Breast epithelium (tissue), 4 donors: ENCODE measurements at places on chromosomes 4 and X. TPM values are rescaled to one million over a fixed set of nuclear protein-coding genes. Genes with fewer than 3 reads are reported as not detected.

DNA sequence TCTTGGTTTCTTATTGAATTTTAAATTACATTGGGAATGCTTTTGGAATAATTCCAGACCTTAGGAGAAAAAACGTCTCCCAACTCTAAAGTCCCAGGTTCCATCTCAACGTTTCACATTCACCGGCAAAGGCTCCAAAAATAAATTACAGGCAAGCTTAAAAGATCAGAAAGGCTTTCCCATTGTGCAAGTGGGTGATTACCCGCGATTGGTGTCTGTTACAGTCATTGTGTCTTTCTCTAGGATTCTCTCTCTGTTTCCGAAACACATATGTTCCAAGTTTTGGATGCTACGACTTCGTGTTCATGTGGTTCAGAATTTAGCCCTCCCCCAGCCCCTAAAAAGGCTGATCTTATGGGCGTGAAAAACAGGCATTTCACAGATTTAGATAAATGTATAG is 41.8 kb downstream of the PALLD start:
- no peaks in the 10 kb centered on the region for H3K4me1 ChIP-seq
- H3K4me3 ChIP-seq = no peak overlapping the region
- no peaks in the 10 kb centered on the region for H3K36me3 ChIP-seq
- DNase-seq = no peak
- no peak overlapping the region for H3K27ac ChIP-seq

DNA sequence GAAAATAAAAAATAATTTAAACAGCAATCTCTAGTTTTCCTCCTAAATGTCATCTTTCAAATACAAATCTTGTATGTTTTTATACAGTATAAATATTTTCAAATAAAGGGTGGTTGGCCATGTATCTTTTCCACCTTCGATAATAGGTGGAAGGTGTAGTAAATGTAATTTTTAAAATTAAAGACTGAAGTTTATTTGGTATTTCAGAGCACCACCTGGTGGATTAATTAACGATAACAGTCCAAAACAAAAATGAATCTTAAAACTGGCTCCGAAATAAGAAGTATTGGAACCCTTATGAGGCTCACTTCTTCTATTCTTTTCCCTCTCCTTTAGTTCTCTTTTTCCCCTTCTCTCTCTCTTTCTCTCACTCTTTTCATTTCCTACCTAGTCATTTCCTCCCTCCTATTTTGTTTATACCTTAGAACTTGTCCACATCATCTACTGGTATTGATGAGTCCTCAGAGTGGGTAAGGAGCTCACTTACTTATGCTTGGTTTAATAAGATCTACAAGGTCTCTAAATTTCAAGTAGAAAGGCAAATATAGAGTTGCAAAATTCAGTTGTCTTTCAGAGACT is 82.9 kb upstream of the EXOC1L start:
- no peak for DNase-seq
- H3K36me3 ChIP-seq = no peaks in the 10 kb centered on the region
- no peaks in the 10 kb centered on the region for H3K27me3 ChIP-seq
- H3K27ac ChIP-seq = no peak overlapping the region
- no peaks in the 10 kb centered on the region for H3K4me1 ChIP-seq

DNA sequence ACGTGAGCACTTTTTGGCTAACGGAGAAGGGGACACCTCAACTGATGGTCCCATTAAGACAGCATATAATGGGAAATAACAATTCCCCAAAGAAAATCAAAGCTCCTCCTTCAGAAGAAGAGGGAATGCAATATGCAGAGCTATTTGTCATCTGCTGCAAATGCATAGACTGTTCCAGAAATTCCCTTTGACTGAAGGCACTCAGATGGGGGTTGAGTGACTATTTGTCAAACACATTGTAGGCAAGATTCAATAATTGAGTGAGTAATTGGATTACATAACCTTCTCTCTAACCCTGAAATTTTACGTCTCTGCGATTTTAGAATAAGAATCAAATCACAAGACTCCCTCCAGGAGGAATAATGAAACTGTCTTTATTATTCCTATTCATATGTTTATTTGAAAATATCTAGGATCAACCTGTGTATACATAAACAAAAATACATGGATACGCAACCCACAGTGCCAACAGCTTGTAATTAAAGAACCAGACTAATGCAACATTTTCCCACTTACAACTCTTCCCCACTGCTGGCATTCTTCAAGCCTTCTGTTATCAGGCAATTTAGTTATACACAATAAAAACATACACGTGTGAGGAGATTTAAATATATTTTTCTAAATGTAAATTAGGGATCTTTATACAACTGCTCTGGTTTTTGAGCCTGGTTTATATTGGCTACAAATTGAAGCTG is 256.6 kb downstream of the GBA3 start:
- H3K4me3 ChIP-seq = no peak overlapping the region
- no peak overlapping the region for H3K27ac ChIP-seq
- H3K27me3 ChIP-seq = no peaks in the 10 kb centered on the region
- no peaks in the 10 kb centered on the region for H3K4me1 ChIP-seq

- H3K36me3 ChIP-seq = no peaks in the 10 kb centered on the region
- no peak for DNase-seq
- no peaks in the 10 kb centered on the region for H3K27me3 ChIP-seq
- H3K27ac ChIP-seq = no peak overlapping the region
These were observed 301.3 kb downstream of the TEX13C start for GRCh38 chrX:125620715-125621587.

XK gene
- total RNA-seq = under 0.01 TPM

PDCL2 gene
- total RNA-seq = not detected

PRKG2 gene
- 1.2 TPM for total RNA-seq

DNA sequence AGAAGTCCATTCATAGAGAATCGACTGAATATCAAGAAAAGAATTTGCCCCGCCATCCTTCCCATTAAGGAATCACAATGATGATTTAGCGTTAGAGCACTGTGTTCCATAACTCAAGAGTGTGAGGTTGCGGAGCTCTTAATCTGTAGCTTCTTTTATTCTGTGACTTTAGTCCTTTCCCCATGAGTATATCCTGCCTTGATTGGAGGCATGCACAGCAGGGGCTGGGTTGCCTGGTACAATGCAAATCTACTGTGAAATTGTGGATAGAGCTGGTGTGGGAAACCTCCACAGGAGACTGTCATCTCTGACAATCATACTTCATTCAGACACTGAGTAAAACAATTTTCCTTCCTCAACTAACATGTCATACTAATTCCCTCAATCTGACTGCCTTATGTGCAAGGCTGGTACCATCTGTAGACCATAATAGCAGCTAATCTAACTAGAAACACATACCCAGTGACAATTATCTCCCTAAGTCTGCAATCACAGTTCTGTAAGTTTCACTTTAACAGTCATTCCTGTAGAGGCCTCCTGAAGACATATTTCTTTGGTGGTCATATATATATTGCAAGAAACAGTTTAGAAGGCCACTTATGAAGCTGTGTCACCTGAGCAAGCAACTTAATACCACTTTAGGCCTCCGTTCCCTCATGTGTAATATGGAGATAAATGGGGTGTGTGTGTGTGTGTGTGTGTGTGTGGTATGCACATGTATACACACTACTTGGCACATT is 355.2 kb upstream of the FAM241A start:
- no peak overlapping the region for H3K27ac ChIP-seq
- H3K4me1 ChIP-seq = no peaks in the 10 kb centered on the region
- H3K36me3 ChIP-seq = no peaks in the 10 kb centered on the region
- no peak overlapping the region for H3K4me3 ChIP-seq
- no peak for DNase-seq

DNA sequence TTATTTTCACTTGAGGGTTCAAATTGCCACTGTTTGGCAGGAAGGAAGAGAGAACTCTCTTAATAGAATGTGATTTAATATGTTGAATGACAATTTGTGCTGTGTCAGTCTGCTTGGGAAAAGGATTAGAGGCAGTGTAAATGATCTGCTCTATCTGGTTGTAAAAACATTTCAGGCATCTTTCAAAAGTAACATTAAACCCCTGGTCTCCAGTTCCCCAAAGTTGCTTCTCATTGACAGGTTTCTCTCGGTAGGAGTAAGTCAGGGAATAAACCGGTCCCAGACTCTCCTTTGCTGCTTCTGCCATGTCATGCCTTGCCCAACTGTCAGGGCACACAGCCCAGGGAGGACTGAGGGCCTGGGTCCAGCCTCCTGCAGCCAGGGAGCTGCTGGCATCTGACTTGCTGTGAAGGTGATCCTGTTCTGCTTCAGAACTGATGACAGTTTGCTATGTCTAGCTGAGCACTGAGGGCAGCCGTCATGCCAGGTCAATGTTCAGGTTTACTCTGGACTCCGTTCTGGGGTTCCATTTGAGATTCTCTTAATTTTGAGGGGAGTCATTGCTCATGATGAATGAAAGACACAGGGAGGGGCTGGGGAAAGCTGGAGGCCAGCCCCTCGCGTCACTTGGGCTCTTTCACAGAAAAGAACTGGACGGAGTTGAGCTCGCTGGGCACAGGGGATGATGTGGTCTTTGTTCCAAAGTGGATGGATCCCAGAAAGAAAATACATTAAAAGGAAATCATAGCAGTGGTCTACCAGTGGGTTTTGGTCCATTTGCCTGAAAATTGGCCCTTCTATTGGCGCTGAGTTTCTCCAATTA is 312.4 kb downstream of the ARHGAP10 start:
- no peak for DNase-seq
- H3K27me3 ChIP-seq = no peaks in the 10 kb centered on the region
- no peak overlapping the region for H3K27ac ChIP-seq
- H3K36me3 ChIP-seq = no peaks in the 10 kb centered on the region
- no peaks in the 10 kb centered on the region for H3K4me1 ChIP-seq

DNA sequence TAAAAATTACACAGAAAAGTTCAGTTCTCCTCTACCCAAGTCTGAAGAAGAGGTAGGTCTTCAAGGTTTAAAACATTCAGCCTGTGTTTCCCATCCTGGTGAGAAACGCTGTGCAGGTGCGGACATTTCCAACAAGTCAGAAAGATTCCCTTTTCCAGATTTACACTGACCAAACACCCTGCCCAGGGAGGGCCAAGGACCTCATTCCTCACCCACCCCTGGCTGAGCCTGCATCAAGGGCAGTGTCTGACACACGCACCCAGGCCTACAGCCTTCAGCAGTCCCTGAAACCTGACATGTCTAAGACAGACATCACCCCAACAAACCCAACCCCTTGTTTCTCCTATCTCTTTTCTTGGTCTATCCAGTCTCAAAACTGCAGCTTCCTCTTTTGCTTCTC is 105.9 kb downstream of the APBB2 start:
- no peaks in the 10 kb centered on the region for H3K27me3 ChIP-seq
- no peaks in the 10 kb centered on the region for H3K4me1 ChIP-seq
- DNase-seq = no peak
- no peak overlapping the region for H3K4me3 ChIP-seq

DNA sequence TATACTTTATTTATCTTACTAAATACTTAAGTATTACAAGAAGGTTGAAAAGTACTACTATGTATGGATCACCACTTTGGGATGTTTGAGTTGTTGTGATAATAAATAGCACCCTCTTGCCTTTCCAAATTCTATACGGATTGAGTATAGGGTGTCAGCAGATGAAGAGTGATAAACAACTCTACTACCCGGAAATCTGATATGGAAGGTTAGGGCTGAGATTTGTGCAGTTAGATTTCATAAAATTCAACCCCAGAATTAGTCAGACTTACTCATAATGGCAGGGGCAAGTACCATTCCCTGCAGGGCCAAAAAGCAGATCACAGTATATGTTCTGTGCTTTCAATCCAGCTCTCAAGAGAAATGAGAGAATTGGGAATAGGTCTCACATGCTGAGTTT is 1008.9 kb upstream of the PCDH7 start:
- H3K27me3 ChIP-seq = no peaks in the 10 kb centered on the region
- DNase-seq = no peak
- no peaks in the 10 kb centered on the region for H3K36me3 ChIP-seq
- H3K4me3 ChIP-seq = no peak overlapping the region

ARMCX6 gene
- total RNA-seq = 9.9 TPM

DNA sequence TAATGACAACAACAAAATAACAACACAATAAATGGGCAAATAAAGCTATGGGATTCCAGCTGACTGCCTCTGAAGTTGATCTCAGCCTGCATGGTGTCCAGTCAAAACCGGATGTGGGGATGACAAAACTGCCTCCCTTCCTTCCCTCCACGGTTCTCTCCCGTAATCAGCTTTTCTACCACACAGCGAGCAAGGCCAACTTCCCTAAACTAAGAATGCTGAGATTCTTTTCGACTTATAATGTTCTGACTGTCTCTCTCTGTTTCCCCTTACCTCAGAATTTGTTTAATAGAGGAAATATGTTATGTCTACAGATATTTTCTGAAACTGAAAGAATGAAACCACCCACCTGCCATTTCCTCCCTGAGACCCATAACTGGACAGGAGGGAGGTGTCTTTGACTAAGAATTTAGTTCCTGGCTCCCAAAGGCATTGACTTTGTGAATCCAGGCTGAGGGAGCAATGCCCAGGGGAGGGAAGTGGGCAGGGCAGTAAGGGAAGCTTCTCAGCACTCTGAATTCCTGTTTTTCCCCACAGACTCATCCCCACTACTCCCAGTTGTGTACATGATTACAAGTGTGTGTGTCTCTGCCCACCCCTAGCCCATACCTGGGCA is 1.0 kb upstream of the TLR1 start:
- DNase-seq = no peak
- peak overlapping the region; percentile 3 for H3K4me3 ChIP-seq
- no peaks in the 10 kb centered on the region for H3K4me1 ChIP-seq

DNA sequence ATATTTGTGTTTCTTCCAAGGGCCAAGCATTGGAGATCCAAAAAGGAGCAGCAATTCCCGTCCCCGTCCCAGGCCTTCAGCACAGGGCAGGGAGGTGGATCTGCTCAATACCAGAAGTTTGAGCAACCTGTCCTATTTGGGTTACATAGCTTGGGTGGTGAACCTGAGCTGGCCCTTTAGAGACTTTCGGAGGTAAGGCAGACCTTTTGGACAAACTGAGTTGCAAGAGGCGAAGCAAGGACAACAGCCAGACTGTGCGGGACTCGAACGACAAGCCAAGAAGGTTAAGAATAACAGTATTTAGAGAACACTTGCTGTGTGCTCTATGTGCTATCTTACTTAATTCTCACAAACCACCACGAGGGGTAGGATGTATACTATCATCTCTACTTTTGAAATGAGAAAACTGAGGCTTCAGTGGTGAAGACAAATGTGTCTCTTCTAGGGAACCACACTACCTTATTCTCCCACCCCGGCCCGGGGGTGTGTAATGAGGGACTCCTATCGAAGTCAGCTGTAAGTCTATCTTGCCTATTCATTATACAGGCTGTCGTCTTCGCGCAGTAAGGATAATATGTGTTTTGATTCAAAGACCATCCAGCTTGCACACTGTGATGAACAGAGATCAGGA is 1.3 kb downstream of the NOP14 start:
- H3K27me3 ChIP-seq = no peaks in the 10 kb centered on the region
- peaks cover 9% of the 10 kb centered on the region for H3K4me1 ChIP-seq
- peak overlapping the region; percentile 96 for H3K4me3 ChIP-seq
- no peaks in the 10 kb centered on the region for H3K36me3 ChIP-seq
- DNase-seq = no peak

SLC7A11 gene
- total RNA-seq = 1.9 TPM

EFHC2 gene
- 0.32 TPM for total RNA-seq

DNA sequence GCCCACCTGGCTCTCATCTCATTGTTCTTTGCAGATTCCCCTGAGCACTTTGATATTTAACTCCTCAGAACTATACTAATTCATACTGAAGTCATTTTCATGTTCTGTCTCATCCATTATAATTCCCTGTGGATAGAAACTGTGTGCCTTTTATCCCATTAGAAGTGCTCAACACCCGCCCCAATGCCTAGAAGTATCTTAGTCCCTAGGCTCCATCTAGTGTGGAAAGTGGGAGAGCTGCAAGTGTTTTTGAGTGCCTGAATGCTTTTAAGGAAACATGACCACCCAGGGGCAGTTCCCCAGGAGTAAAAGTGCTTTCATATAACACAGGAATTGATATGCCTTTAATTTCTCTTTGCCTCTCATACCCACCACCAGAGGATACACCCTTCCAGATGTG is 117.0 kb downstream of the CHRDL1 start:
- no peaks in the 10 kb centered on the region for H3K4me1 ChIP-seq
- H3K27ac ChIP-seq = no peak overlapping the region
- DNase-seq = no peak

GRCh38 chr4:39456946-39457763 is 1.6 kb downstream of the RPL9 start:
- no peaks in the 10 kb centered on the region for H3K4me1 ChIP-seq
- no peak for DNase-seq
- peak overlapping the region; percentile 77 for H3K4me3 ChIP-seq
